ENCODE measurements at places on chromosomes 2 and 18.
A peak's percentile ranks its signal among the peaks of the same experiment; 100 is the strongest.

DNA sequence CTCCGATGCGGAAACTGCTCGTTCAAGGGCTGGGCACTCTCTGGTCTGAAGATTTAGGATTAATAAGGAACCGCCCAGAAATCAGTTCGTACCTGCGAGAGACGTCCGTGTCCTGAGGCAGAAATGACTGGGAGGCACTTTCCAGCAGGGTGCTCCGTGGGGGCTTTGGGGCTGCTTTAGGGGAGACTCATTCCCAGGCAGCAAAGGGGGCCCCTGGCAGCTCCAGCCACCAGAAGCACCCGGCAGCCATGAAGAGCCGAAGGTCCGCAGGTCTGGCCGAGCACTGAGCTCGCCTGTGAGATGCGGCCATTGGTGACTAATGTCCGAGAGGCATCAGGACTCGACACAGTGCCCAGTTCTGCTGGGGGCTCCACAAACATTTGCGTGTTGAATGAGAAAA, 20.9 kb downstream of the KCNG2 start:
- no peak for DNase-seq

DNA sequence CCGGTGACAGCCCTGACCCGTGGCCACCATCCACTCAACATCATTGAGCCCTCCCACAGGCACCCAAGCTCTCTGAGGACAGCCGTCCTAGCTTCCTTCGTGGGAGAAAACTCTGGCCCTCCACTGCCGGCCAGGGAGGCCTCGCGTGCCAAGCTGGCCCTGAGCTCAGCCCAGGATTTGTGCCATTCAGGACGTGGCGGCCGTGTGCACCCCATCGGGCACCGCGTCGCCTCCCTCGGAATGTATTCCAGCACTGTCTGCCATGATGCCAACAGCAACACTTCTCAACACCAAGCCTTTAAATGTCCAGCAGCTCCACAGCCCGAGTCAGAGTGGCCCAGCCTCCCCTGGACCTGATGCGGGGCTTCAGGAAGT, 35.7 kb downstream of the ZNF516 start:
- no peak for DNase-seq

- no peak for DNase-seq
Measured at GRCh38 chr2:48364100-48364499, 165.9 kb upstream of the STON1 start.

DNA sequence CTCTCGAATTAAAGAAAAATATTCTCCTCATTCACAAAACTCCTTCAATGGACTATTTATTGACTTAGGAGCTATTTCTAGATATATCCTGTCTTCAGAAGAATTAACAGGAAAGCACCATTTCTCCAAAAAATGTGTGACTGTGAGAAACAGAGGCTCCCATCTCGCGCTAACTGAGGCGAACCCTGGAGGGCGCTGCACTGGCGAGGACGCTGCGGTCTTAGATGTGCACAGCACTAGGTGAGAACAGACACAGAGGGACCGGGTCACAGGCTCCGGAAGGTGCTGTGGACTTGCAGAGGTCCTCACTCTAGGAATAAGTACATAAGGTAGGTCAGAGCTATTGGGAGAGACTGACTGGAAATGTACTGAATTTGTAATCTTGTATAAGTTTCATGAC, 229.7 kb upstream of the SLC35G4 start:
- DNase-seq: no peak

GRCh38 chr2:23712756-23713151, 214.2 kb downstream of the ATAD2B start:
- DNase-seq: no peak

GRCh38 chr2:113010088-113010487, 4.8 kb downstream of the IL36A start:
- DNase-seq: no peak

GRCh38 chr2:184530239-184530638, 68.1 kb upstream of the ZNF804A start:
- no peak for DNase-seq

DNA sequence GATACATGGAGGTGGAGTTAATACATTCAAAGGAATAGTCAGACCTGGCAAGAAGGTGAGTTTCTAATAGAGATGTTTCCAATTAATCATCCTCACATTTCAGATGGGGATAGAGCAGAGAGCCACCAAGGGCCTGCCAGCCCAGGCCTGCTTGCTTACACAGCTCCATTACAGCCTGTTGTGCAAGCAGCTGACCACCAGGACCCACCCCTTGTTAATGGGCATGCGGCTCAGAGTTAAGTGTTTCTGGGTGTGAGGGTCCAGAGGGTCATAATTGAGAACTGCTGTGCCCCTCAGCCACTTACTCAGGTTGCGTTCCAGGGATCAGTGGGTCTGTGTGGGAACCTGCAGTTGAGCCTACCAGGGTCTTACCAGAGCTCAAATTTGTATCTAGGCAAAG, 199.8 kb downstream of the AGPS start:
- DNase-seq: no peak

GRCh38 chr2:20429528-20429927, 17.3 kb upstream of the RHOB start:
- no peak for DNase-seq

- no peak for DNase-seq
Measured at GRCh38 chr2:220434385-220434784, 807.0 kb downstream of the SLC4A3 start.

DNA sequence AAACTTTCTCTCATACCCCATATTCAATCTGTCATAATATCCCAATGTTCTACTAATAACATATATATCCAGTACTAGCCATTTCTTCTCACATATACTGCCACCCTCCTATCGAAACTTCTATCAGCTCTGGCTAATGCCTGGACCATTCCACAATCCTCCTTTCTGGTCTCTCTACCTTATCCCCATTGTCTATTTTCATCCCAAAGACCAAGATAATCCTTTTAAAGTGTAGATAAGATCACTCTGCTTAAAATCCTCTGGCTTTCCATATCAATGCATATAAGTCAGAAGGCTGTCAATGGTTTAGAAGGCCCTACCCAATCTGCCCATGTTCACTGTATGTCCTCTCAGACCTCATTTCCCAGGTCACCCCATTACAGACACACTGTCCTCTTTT, 229.6 kb downstream of the ZEB2 start:
- DNase-seq: no peak

DNA sequence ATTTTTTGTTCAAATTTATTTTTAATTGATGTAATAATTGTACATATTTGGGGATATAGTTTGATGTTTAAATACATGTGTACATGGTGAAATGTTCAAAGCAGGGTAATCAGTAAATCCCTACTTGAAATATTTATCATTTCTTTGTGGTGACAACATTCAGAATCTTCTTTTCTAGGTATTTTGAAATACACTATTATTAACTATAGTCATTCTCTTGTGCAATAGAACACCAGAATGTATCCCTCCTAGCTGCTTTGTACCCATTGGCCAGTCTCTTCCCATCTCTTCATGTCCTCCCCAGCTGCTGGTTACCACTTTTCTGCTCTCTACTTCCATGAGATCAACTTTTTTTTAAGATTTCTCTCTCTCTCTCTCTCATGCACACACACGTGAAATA, 126.5 kb downstream of the ZNF407 start:
- DNase-seq: no peak

GRCh38 chr2:100748673-100749072, 71.3 kb upstream of the NPAS2 start:
- no peak for DNase-seq

DNA sequence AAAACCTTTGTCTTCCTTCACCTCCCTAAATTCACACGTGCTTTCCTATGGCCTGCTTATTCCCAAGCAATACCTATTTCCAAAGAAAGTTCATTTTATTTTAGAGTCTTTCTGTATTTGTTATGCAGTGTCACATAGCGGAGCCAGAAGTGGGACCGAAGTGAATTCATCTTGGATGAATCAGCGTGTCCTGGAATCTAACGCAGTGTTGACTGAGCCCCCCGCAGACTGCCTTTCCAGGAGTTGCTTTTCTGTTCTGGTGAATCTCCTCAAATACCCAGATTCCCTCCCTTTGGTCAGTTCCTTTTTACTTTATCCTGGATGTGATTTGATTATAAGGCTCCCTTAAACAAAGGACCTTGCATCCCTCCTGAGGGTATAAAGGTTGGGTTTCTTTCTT, 10.8 kb downstream of the ALPP start:
- no peak for DNase-seq

GRCh38 chr18:31680831-31681568, 3.4 kb downstream of the B4GALT6 start:
- no peak for DNase-seq

GRCh38 chr18:31030574-31031278, 11.8 kb downstream of the DSC3 start:
- no peak for DNase-seq

DNA sequence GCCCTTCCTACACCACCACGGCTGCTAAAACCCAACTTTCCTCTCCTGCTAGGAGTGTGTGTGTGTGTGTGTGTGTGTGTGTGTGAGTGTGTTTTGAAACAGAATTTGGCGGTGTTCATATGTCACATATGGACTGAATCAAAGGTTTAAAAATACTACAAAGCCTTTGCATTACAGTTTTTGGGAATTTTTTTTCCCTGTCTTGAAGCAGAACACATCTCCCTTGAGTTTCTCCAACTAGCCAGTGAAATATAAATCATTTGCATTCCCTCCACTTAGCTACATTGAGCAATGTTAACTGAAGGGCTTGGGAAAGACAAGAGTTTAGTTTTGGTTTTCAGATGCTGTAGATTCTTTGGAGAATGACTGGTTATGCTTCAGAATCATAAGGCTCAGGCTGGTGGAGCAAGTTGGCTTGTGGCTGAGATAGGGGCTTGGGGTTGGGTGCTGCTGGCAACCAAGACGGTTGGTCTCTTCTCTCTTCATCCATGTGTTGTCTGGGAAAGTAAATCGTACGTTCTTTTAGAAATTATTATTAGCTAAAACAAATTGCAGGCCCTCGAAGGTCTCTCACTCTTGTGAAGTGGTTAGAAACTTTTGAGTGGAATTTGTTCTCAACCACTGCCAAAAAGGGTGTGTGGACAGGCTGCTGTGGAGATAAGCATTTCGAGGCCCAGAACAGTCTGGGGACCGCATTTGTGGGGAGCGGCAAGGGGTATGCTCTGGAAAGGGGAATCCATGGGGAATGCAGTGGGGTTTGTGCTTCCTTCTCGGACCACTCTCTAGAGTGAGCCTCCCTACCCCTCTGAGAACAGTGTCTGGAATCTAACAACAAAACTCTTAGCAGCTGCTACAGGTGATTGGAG, 1.4 kb downstream of the NRP2 start:
- no peak for DNase-seq

GRCh38 chr18:54269893-54270844, 852 bp downstream of the POLI start:
- DNase-seq: peak; percentile 63

GRCh38 chr18:55573386-55573785, 14.6 kb downstream of the TCF4 start:
- no peak for DNase-seq

DNA sequence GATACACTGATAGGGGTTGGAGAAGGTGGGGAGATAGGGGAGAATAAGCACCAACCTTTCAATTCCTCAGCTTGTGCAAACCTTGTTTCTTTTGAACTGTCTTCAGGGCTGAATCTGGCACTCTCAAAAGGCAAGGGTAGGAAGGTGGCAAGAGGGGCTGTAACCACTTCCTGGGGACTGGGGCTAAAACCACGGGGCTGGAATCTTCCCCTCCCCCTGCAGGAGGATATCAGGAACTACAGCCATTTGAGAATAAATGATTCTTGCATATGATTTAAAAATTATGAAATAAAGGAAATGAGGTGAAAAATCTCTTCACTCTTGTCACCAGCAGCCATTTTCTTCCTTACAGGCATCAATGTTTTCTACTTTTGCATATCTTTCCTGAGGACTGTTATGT, 50.8 kb downstream of the ATOH8 start:
- DNase-seq: no peak

GRCh38 chr18:51537487-51537886, 340.0 kb upstream of the MEX3C start:
- no peak for DNase-seq

- DNase-seq: no peak
Measured at GRCh38 chr18:51082571-51083267, 52.7 kb downstream of the SMAD4 start.

DNA sequence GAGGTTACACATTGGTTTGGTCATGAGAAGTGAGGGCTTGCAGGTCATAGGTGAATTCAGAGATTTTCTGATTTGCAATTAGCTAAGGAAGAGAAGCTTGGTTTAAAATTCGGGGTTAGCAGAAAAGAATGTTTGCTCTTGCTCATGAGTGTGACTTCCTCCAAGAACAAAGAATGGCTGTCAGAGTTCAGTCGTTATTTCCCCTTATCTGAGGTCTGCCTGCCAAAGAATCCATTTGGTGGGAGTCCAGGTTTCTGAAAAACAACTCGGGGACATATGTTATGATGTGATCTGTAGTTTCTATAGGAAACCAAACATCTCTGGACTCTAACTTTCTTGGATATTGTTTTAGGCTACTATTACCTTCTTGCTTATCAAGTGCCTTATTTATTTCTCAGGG, 3.2 kb upstream of the UGT1A6 start:
- no peak for DNase-seq

- no peak for DNase-seq
Measured at GRCh38 chr18:34783501-34783900, 73.4 kb downstream of the DTNA start.

- no peak for DNase-seq
Measured at GRCh38 chr18:7600528-7601245, 33.6 kb downstream of the PTPRM start.

- no peak for DNase-seq
Measured at GRCh38 chr2:232920760-232921159, 50.7 kb downstream of the SNORC start.

DNA sequence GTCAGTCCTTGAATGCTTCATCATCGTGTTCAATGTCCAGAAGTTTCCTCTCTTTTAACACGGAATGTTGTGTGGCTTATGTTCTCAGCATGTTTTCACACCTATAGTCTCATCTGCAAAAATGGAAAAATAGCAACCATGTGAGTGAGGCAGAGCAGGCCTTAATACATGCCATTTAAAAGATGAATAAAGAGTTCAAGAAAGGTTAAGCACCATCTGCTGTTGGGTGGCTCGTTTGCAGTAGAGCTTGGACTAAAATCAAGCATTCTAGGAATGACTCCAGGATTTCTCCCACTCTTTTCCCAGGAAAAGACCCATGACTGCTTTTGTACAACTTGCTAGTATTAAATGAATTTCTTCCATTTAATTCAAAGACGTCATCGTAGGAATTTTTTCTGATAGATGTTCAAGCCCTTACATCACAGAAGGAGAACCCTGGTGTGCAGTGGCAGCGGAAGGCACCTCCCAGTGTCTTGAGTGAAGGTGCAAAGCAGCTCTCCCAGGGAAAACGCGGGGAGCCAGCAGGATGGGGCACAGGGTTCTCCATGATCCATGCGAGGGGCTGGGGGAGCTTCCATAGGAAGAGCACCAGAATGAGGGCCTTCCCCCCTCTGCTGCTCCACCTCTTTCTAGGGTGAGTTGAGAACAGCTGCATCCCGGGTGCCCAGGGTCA, 9.6 kb downstream of the DCDC2C start:
- no peak for DNase-seq

- no peak for DNase-seq
Measured at GRCh38 chr2:96505231-96505889, at the start of gene NEURL3. NEURL3 (minus strand) TSS chr2:96505357; CDS start chr2:96505286, 71 bp downstream.

DNA sequence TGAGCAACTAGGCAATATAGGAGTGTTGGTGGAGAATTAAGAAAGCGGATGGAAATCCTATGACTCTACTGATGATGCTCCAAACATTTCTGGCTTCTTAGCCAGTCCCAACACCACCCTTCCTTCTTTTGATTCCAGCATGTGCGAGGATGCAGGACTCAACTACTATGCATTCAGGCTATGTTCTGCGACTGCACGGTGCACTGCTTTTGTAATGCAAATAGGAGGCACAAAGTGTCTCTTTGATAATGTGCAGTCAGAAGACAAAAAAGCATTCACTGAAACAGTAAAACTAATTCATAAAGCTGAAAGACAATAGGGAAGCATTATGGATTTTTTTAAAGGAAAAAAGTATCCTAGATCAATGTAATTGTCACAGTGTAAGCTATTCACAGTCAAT, 106.7 kb downstream of the MEIS1 start:
- DNase-seq: no peak

All from activated naive CD4-positive, alpha-beta T cell treated with Interleukin-2 at 50 U/mL for 16 hours (primary cell).